IPS DF 19.7 (cell line): ENCODE measurements at places on chromosomes 5 and 9.

DNA sequence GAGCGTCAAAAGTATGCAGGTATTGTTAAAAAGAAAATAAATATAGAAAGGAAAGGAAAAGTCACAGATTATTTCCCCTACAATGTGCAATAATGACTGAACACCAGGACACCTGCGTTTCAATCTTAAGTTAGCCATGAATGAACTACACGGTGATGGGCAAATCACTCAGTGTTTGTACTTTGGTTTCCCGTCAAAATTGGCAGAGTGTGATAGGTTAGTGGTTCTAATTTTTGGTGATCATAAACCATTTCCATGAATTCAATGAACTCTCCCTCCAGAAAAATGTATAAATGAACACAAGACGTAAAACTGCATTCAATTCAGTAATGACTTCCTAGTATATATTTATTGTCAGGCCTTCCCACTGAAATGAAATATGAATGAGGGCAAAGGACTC, 59.0 kb upstream of the ITGA1 start:
- no peak for DNase-seq

- DNase-seq: no peak
Observed at GRCh38 chr5:77636641-77637169, 1.8 kb downstream of the OTP start.

GRCh38 chr9:26054600-26055520, 376.6 kb upstream of the TUSC1 start:
- no peak for DNase-seq

GRCh38 chr5:123936548-123936947, 424.6 kb downstream of the CSNK1G3 start:
- DNase-seq: no peak

DNA sequence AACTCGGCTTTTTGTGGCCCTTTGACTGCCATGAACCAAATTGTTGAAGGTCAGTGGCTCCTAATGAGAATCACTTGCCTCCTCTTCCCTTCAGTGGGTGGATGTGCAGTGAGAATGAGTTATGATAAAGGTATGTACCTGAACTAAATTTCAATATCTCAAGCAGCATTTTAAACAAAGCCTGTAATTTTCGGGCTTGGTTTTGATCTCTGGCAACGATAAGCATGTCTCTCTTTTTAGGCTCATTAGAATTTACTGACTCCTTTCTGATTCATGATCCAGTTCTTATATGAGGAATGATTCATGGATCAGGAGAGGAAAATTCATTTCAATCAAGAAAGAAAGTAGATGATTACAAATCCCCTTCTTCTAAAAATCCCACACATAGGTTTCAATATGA, 305.5 kb downstream of the ARRDC3 start:
- no peak for DNase-seq

DNA sequence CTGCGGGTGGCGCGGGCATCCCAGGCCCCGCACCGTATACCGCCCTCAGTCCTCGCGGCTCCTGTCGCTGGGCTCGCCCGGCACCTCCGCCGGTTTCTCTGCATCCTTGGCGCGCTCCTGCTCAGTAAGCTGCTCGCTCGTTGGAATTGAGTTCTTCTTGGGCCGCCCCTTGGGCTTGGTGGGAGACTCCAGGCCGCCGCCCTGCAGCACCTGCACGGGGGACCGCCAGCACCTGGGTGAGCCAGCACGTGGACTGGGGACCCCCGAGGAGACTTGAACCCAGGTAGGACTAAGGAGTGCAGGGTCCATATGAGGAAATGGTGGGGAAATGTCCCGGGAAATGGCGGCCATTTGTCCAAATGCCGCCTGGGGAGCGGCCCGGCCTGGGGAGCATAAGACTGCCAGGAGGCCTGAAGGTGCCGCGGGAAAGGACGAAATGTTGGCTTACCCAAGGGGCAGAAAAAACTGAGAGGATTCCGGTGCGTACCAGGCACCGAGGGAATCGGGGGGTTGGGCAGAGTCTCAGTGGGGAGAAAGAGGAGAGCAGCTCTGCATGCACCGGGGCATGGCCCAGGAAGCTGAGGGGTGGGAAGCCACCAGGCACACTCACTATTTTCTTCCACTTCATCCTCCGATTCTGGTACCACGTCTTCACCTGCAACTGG, 2.9 kb downstream of the BARX1 start:
- DNase-seq: no peak

DNA sequence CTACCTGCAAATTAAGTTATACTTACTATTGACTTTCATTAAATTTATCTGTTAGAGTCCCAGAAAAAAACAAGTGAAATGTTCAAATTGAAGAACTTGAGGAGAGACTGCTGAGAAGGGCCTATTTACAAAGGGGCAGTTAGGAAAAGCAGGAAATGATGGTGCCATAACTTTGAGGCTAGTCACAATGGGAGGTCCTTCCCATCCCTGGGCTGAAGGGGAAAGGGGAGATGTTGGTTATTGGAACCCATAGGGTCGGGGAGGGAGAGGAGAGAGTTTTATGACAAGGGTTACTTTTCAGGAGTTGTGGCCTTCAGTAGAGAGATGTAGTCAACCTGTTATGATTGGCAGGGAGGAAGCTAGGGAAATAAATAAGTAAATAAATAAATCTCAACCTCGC, 169.1 kb downstream of the DMRT2 start:
- no peak for DNase-seq

DNA sequence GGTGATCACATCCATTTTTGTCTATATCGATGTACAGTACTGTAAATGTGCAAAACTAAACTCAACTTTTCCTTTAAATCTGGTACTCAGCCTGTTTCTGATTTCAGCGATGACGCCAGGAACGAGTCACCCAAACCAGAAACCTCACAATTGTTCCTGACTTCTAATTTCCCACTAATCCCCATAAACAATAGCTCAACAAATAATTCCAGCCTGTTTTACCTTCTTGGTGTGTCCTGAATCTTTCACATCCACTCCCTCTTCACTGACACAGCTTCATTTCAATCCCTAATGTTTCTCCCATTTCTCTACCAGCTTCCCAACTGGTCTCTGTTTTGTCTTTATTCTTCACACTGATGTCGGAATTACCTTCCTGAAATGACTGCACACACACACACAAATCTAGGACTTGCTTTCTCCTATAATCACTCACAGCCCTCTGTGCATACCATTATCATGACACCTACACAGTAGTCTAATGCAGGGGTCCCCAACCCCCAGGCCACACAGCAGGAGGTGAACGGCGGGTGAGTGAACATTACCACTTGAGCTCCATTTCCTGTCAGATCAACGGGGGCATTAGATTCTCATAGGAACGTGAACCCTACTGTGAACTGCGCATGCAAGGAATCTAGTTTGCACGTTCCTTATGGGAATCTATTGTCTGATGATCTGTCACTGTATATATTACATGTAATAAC, 97.8 kb upstream of the SLC30A5 start:
- no peak for DNase-seq
